ENCODE measurements at places on chromosomes 16 and 17. TPM values are rescaled to one million over a fixed set of nuclear protein-coding genes. Genes with fewer than 3 reads are reported as not detected.

Gene PDP2
- 18.5 TPM for total RNA-seq

Gene TBC1D3G
- not detected for total RNA-seq

Gene DNAAF1
- total RNA-seq, result not detected

Gene USP43
- 0.09 TPM for total RNA-seq

Gene CA5A
- total RNA-seq, result not detected

Gene GAS7
- 0.33 TPM for total RNA-seq

Gene COPRS
- total RNA-seq, result 48.2 TPM

Gene ZNF286A
- 16.8 TPM for total RNA-seq

Gene HLF
- total RNA-seq, result 0.24 TPM

Gene CCL1
- not detected for total RNA-seq

Gene DPEP2
- 0.85 TPM for total RNA-seq

Gene OR3A3
- not detected for total RNA-seq

Gene ZNF688
- total RNA-seq, result 4.5 TPM

Gene ITGAD
- not detected for total RNA-seq

Gene HSPB9
- 0.11 TPM for total RNA-seq

Gene CLDN7
- total RNA-seq, result 13.7 TPM

Gene PRSS21
- total RNA-seq, result 121 TPM

Gene HOXB1
- not detected for total RNA-seq

Gene RNF222
- not detected for total RNA-seq

Gene CENPX
- 267 TPM for total RNA-seq

Gene CLEC10A
- not detected for total RNA-seq

Gene PDILT
- not detected for total RNA-seq

Gene KIF18B
- total RNA-seq, result 39.5 TPM

Gene SLC12A3
- not detected for total RNA-seq

Gene SNX11
- total RNA-seq, result 18.0 TPM

Gene CXCL16
- 0.25 TPM for total RNA-seq

Gene ZFP3
- 0.04 TPM for total RNA-seq

Gene GRAPL
- total RNA-seq, result 0.22 TPM

Gene PHOSPHO1
- total RNA-seq, result not detected

Gene FOXO3B
- 3.9 TPM for total RNA-seq

Gene EFNB3
- not detected for total RNA-seq

Gene COQ7
- total RNA-seq, result 23.4 TPM

Gene TBC1D3C
- not detected for total RNA-seq

Gene EVI2B
- total RNA-seq, result 1.7 TPM

Gene SPEM1
- total RNA-seq, result not detected

Gene HS3ST6
- total RNA-seq, result not detected

Gene ACSM5
- not detected for total RNA-seq

Gene ZNF778
- 14.3 TPM for total RNA-seq

Gene USH1G
- total RNA-seq, result 1.4 TPM

Gene LAT
- 4.2 TPM for total RNA-seq

Gene NETO2
- total RNA-seq, result 19.0 TPM

Gene KRT31
- not detected for total RNA-seq

Gene CES1
- total RNA-seq, result 0.87 TPM

All from K562 (cell line).